Breast epithelium (tissue), 4 donors: ENCODE measurements at places on chromosomes 2 and 18.

GRCh38 chr2:159961037-159961436 lies 101.4 kb downstream of the PLA2R1 start:
- no peak for DNase-seq

- no peak for DNase-seq
These were observed 297.5 kb upstream of the RGPD4 start for GRCh38 chr2:107529146-107529545.

GRCh38 chr18:31429623-31430022 lies 17.9 kb upstream of the DSG3 start:
- DNase-seq: no peak

DNA sequence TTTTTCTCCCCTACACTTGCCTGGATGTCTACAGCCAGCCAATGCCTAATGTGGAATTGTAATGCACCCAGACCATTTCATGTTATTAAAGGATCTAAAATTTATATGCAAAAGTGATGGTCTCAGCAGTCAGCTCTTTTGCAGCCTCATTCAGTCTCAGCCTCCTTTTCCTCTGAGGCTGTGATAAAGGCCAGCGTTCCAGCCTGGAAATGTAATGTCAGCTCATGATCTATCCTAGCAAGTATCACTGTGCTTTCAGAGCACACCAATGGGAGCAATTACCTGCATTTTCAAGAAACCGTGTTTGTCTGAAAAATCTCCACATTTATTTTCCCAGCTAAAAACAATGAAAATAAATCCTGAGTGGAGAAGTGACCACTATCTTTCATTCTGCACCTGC lies 274.6 kb downstream of the CDH20 start:
- DNase-seq: no peak

- no peak for DNase-seq
These were observed 593.4 kb upstream of the NETO1 start for GRCh38 chr18:73461038-73461779.

- no peak for DNase-seq
These were observed 2.6 kb downstream of the SEC11C start for GRCh38 chr18:59142274-59142673.

DNA sequence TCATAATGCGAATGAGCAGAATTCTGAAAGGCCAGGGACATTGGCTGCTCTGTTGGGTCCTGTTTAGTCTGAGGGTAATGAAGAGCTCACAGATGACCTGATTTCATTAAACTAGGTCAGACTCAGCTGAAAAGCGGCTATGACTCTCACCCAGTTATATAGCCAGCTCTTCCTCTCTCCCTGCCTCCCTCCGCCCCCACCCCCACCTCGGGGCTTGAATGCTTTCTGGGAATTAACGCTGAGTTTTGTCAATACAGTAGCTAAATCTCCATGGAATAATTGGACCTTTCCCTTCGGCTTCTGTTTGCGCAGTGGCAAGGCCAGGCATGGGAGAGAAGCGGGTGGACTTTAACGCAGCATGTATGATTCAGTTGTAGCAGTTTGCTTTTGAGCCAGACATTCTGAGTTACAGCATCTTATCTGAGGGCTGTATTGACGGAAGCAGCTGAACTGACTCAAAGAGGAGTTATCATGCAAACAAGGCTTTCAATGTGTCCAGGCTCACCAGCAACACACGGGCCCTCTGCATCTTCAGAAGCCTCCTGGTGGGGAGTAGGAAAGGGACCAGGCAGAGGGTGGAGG lies 110.6 kb downstream of the MYCN start:
- no peak for DNase-seq
